Left ventricle myocardium inferior (tissue), 1 donor: ENCODE measurements at places on chromosomes 7 and 10. TPM values are rescaled to one million over a fixed set of nuclear protein-coding genes. Genes with fewer than 3 reads are reported as not detected.

VIPR2 gene
- 17.5 TPM for total RNA-seq

MAT1A gene
- total RNA-seq = not detected

MSS51 gene
- total RNA-seq = 5.9 TPM

EPO gene
- not detected for total RNA-seq

SFTPD gene
- total RNA-seq = 0.49 TPM

SCIN gene
- not detected for total RNA-seq

OR6B1 gene
- total RNA-seq = not detected

- peak; percentile 66 for DNase-seq
These were observed 41.8 kb downstream of the FAM20C start for GRCh38 chr7:234051-234707.

GRCh38 chr7:13639396-13639795, 350.1 kb downstream of the ETV1 start:
- no peak for DNase-seq

DNA sequence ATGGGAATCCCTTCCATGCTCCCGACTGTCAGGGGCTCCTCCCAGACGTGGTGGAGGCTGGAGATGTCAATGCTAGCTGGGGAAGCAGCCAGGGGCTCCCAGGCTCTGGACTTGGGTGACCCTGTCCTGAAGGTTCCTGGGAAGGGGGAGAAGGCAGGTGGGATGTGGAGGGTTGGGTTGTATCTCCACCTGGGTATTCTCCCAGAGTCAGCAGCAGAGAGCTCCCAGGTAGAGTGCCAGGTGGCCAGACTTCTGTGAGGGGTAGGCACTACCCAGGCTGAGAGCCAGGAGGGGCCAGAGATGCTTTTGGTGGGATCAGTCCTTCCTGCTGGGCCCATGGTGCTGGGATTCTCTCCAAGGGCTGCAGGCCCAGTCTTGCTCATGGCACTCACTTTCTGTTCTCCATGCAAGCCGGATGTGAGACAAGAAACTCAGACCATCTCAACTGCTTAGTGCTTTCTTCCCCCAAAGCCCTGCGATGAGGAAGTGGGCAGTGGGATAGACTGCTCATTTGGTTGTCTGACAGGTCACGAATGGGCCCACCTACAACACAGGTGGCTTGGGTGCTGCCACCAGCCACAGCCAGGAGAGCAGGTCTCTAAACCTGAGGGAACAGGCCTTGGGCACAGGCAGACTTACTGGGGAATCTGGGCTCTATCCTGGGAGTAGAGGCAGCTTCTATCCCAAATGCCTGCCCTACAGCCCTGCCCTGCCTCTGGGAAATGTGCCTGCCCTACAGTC, 52.5 kb upstream of the CAMK2B start:
- DNase-seq = no peak
